Esophagus squamous epithelium (tissue), 5 donors: ENCODE measurements at places on chromosomes 3 and 15.

- DNase-seq, result no peak
Observed at GRCh38 chr15:76340198-76340802, 3.7 kb downstream of the ISL2 start.

DNA sequence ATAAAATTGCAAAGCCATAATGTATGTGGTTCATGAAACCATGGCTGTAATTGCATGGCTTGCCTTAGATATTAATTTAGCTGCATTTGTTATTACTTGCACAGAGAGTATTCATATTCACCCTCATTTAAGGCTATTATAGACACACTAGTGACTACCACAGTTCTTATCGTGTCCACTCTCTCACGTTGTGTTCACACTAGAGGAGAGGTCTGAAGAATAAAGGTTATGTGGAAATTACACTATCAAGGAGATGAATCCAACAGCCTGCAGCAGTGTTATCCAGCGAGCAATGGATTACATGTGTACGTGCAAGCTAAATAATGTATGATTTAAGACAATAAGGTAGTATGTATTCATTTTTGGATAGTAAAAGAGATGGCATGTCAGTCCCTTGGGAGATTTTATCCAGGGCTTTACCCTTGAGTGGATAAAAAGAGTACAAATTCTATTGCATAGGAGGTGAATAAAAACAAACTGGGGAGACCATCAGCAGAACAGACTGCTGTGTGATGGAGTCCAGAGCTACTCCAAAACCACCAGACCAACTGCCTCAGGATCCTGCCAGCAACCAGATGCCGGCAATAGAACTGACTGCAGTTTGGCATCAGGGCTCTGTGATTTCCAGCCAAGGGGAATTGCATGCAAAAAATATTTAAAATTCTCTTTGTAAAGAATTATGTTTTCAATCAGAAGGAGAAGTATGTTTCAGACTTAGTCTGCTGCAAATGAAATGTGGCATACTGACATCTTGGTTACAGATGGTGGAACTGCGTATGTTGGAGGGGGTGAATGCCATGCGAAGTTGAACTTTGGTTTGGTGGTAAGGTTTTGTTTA is 146.6 kb downstream of the RBMS3 start:
- no peak for DNase-seq

- no peak for DNase-seq
Observed at GRCh38 chr15:90031231-90031791, 30.2 kb downstream of the ZNF710 start.

DNA sequence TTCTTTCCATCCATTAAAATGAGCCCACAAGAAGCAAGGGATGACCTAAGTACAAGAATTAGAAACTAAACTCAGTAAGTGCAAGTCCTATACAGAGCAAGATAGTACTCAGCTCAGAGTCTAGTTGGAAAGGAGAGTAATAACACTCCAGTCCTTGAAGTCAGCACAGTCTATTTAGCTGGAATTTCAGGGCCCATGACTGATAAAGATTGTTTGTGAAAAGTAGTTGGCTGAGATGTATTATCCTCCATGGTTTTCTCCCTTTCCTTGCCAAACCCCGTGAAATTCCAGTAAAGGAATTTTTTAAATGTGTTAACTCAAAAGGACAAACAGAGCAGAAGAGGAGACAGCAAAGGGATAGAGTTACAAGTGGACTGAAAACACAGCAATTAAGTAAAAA is 127.2 kb upstream of the STT3B start:
- DNase-seq, result no peak

DNA sequence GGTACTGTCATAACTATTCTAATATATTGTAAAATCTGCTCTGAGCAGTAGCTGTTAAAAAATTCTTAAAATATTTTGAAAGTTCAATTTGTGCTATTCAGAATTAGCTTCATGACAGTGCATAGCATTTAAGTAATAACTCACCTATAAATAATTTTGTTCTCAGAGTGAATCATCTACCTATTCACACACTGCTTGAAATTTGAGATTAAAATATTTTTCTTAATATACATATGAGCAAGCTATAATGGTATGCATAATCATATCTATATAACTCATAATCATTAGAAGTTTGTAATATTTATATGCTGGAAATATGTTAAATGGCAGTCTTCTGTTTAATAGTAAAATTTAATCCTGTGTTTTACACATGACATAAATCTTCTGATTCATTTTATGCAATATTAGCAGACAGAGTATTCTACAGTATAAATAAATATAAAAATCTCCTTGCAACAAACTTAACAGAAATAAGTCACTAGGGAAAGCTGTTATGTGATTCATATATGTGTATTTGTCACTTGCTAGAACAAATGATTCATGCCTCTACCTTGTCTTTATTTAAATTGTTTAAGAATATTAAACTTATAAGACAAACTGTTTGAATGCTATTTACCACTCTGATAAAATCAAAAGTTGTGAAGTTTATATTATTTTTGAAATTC is 710.8 kb downstream of the PLOD2 start:
- DNase-seq, result no peak

- no peak for DNase-seq
Observed at GRCh38 chr3:59016930-59017616, 32.8 kb downstream of the CFAP20DC start.

- DNase-seq, result no peak
Observed at GRCh38 chr3:79086514-79086913, 681.3 kb downstream of the ROBO1 start.

DNA sequence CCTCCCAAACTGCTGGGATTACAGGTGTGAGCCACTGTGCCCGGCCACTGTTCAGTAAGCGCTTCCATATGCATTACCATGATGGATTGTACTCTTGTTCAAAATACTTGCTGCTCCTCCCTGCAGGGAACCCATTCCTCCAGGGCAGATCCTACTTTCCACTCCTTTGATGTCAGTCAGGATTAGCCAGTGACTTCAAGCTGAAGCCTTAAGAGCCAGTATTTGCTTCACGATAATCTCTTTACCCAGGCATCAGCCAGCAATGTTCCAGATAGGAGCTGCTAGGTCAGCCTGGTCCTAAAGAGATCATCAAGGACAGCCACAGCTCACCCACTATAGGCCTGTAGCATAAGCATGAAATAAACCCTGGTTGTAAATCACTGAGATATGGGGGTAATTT is 96.5 kb upstream of the UBE2E2 start:
- no peak for DNase-seq

DNA sequence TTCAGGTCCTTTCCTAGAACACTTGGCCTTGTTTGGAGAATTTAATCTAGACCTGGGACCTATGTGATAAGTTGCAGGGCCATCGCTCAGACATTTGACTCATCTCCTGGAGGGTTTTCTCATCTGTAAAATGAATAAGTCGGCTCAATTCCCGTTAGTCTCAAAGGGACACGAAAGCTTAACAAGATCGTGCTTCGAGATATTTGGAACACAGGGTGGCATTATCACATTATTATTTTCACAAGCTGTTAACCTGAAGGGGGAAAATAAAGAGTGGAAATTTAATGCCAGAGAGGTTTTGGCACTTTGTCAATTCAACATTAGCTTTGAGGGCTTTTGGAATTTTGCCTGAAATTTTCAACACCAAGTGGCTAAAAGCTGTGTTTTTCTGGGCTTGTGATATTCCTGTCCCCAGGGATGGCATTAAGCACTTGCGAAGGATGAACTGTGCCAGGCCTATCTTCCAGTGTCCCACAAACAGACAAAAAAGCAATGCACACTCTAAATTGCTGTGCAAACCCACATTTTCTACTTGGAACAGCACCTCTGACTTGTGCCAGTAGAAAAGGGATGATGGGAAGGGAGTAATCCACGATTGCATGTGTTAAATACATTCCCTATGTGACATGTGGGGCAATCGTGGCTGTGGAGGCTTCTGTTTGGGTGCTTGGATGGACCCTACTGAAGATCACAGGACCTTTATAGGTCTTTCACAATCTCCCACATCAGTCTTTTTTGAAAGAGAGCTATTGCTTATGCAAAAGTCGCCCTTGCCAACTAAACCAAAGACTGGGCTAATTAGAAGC is 478.7 kb downstream of the MFSD1 start:
- no peak for DNase-seq

DNA sequence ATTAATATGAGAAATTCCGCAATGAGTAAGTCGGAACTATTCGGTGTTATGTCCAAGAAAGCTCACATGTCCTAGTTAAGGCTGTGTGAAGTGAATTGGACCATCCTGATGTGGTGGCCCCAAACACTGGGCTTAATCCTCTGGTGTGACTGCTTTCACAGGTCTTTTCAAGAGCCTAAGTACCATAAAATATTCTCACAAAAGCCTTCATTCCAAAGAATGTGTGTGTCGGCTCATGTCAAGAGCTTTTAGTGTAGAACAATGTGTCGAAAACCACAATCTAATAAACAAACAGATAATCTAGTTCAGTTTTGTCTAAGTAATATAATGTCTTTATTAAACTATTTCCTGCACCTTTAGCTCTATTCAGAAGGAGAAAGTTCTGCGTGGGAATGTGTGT is 311.4 kb downstream of the LPP start:
- DNase-seq, result no peak

GRCh38 chr15:68791431-68792283 is 29.0 kb downstream of the ANP32A start:
- no peak for DNase-seq

DNA sequence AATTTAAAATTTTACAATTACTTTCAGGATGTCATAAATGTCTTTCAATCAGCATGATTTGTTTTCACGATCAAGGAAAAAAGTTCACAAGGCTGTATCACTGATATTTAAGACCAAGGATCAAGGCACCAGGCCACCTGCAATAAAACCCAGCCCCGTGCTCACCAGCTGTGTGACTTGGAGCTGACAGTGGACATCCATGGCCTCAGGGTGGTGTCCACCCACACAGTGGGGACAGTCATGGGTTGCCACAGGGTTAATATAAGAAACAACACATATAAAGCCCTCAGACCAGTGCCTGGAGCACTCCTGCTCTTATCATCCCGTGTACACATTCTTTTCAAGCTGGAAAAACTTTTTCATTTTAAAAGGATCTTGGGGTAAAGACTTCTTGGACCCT is 56.5 kb downstream of the PCSK6 start:
- DNase-seq, result no peak

DNA sequence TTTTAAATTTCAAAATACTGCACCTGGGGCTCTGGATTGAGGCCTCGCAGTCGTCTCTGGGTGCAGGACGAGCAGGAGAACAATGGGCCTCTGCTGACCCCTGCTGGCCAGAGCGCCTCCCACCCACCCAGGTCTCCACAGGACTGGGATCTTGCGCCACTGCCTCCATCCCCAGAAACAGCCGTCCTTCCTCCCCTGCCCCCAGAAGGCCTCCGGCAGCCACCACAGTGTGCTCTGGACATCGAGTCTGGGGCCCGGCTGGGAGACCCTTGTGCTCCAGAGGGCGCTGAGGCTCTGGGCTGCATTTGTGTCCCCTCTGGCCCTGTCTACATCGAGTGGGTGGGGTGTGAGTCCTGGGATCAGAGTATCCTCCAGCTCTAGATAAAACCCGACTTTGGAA is 6.7 kb upstream of the ACSBG1 start:
- peak; percentile 16 for DNase-seq

- DNase-seq, result no peak
Observed at GRCh38 chr3:135103917-135104316, 308.9 kb downstream of the EPHB1 start.

- DNase-seq, result no peak
Observed at GRCh38 chr3:178761024-178761423, 224.8 kb downstream of the KCNMB2 start.

GRCh38 chr3:114730397-114730796 is 416.7 kb downstream of the ZBTB20 start:
- no peak for DNase-seq

DNA sequence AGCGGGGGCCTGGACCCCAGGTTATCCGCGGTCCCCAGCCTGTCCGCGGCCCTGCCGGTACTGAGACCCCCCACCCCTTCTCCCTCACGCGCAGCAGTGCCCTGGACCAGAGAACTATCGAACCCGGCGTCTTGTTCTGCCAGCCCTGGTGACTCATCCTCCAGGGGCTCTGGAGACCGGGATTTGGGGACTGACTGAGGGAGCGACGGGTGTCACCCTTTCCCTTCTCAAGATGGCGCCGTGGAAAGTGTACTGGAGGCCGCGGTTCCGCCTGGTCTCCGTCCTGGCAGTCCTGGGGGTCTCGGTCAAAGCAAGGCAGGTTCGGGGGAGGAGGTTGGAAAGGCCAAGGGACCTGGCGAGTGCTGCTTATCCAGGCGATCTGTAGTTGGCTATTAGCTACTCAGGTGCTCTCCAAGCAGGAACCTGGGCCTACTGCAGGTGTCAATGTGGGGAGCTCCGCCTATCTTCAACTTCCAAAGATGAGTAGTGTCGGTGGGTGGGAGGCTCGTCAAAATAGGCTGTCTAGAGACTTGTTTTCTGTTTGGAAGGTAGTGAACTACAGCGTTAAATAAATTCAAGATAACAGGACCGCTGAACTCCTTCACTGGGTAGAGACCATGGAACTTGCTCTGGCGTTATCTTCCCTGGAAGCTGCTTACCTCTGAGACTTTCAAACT is 790 bp downstream of the RAB5A start:
- DNase-seq, result peak; percentile 19

- DNase-seq, result peak; percentile 24
Observed at GRCh38 chr3:184513276-184514170, 48.1 kb upstream of the EPHB3 start.

GRCh38 chr15:73573572-73573971 is 59.6 kb downstream of the NPTN start:
- DNase-seq, result no peak

GRCh38 chr3:156859578-156859977 is 33.4 kb downstream of the LEKR1 start:
- DNase-seq, result no peak

DNA sequence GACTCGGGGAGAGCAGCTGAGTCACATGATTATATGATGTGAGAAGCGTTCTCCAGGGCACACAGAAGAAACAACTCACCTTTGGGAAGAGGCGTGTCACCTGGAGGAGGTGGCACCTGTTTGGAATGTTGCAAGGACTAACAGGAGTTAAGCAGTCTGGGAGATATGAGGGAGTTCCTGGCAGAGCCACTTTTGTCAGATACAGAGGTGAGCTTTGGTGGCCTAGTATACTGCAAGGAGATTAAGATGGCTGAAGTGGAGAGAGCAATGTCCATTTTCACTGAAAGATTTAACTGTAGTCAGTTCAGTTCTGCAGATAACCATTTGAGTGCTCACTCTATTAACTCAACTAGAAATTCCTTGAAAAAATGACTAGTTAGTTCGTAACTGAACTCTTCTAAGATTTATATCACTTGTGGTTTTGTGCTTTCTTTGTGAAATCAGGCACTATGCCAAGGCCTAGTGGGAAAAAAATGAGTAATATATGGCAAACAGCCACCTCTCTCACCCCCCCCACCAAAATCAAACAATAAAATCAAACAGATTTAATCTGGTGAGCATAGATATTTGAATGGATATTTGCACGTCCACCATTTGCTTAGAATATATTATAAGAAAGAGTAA is 61.3 kb downstream of the CRYBG3 start:
- no peak for DNase-seq

DNA sequence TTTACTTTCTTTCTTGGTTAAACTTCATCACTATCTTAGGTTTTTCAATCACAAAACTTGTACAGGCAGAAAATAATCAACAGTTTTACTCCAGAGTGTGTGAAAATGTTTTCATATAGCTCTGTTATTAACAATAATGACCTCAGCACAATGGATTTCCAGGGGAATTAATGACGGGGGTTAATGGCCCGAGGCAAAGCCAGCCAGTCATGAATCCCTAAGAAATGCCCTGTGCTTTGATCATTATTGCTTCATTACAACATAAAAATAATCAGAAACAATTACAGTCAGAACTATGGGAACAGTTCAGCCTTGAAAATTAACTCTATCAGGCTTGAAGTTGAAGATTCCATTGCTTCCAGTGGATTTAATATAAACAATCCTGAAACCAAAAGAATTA is 875.4 kb downstream of the ROBO2 start:
- no peak for DNase-seq

GRCh38 chr15:40388941-40389823 is 6.7 kb downstream of the KNSTRN start:
- DNase-seq, result no peak
